Hair follicle dermal papilla cell (primary cell): ENCODE measurements at places on chromosomes 7 and 10. TPM values are rescaled to one million over a fixed set of nuclear protein-coding genes. Genes with fewer than 3 reads are reported as not detected.

FKBP6 gene
- total RNA-seq = not detected in 2 replicates

CCM2 gene
- 45.8 and 47.5 TPM in 2 replicates for total RNA-seq

IFRD1 gene
- 45.8 and 58.1 TPM in 2 replicates for total RNA-seq

CC2D2B gene
- under 0.01 and 0.32 TPM in 2 replicates for total RNA-seq

PHKG1 gene
- total RNA-seq = 3.8 and 7.0 TPM in 2 replicates

SNX13 gene
- total RNA-seq = 40.9 and 49.8 TPM in 2 replicates
